ENCODE measurements at places on chromosomes 2 and 18.

GRCh38 chr2:121776361-121776760 is 20.9 kb downstream of the TSN start:
- no peak for DNase-seq

GRCh38 chr2:189719571-189719970 is 43.0 kb downstream of the OSGEPL1 start:
- DNase-seq: no peak

- DNase-seq: no peak
Measured at GRCh38 chr2:62074233-62074632, 121.7 kb upstream of the B3GNT2 start.

DNA sequence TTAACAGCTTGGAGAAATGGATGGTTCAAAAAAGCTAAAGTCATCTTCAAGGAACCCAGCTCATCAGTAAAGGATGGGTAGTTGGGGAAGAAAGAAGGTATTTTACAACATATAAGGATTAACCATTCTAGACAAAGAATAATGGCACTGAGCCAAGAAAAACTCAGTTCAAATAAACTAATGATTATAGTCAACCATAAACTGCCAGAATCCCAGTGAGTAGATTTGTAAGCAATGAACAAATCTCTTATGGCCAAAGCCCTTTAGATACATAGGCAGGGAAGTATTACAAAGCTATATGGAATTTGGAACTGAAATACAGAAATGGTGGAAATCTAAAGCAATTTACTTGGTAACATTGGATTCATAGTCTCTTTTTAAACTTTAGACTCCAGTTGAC is 92.4 kb upstream of the ZFP36L2 start:
- DNase-seq: no peak

DNA sequence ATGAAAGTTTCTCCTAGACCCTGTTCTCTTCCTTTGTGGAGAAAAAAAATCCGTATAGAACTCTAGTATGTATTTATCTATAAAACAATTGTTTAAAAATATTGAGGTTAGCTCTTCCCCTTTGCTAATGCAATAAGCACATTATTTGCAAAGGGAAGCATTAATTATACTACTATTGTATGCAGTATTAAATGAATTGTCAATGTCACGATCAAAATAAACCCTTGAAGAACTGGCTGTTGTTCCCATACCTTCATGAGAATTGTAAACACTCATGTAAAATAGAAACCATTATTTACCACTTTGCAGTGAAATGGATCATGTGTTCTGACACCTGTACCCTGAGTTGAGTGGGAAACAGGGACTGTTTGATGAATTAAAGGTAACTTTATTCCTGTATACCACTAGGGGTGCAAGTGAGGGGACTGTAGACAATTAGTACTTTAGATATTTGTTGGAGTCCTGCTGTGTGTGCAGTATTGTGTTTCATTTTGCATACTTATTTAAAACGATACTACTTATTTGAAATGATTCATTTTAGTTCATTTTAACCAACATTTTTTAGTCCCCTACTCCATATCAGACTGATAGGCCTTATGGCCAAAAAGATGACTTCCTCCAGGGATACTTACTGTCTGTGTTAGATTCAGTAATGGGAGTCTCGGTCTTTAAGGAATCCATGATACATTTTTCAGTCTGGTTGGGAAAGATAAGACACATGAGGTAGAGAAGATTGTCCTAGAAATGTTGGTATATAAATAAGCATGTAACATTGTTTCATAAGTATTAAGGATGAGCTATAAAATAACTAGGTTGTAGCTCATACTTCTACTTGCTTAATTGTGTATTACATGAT is 7.9 kb downstream of the PKP4 start:
- no peak for DNase-seq

DNA sequence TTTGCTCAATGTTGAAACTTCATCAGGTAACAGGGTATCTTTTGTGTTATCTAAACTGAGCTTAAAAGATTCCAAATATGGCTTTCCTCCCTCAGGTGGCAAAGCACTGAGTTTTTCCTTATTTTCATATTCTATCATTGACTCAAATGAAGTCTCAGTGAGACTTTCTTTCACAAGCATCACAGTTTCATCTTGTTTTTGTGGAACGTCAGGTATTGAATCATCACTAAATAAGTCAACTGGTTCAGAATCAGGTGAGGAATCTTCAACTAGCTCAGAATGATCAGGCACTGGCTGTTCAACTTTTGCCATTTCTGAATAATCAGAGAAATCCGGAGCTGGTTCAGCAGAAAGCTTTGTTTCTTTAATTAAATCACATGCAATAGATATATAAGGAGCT is 24.6 kb downstream of the RTN4 start:
- no peak for DNase-seq

Data from DMS79 (cell line).